ENCODE measurements at places on chromosomes 7 and 10.

GRCh38 chr7:158261362-158262235 is 326.0 kb downstream of the PTPRN2 start:
- DNase-seq: no peak

DNA sequence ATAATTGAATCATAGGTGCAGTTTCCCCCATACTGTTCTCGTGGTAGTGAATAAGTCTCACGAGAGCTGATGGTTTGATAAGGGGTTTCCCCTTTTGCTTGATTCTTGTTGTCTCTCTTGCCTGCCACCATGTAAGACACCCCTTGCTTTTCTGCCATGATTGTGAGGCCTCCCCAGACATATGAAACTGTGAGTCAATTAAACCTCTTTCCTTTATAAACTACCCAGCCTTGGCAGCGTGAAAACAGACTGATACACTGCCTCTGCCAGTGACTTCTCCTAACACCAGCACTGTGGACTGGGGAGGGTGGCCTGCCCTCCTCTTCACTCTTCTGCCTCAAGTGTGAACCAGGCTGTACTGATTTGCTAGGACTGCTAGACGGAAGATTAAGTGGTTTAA is 108.6 kb downstream of the RAB11FIP2 start:
- DNase-seq: no peak

DNA sequence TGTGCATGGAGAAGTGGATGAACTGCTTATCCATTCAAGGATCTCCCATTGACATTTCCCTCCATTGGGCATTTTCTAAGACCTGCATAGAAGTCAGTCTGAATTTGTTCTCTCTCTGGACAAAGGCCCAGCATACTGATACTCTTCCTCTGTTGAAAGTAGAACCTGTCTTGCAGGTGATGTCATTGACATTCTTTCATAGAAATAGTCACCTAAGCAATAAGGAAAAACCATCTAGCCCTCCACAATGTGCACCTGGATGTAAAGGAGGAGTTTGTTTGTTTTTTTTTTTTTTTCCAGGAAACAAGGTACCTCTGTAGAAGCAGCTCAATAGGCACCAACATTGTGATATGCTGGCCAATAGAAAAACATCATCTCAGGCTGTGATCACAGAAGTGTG is 150.4 kb downstream of the DPY19L1 start:
- DNase-seq: no peak

- DNase-seq: no peak
Measured at GRCh38 chr7:33395340-33395739, 266.0 kb downstream of the BBS9 start.

GRCh38 chr10:28047061-28047460 is 48.2 kb upstream of the ODAD2 start:
- no peak for DNase-seq

DNA sequence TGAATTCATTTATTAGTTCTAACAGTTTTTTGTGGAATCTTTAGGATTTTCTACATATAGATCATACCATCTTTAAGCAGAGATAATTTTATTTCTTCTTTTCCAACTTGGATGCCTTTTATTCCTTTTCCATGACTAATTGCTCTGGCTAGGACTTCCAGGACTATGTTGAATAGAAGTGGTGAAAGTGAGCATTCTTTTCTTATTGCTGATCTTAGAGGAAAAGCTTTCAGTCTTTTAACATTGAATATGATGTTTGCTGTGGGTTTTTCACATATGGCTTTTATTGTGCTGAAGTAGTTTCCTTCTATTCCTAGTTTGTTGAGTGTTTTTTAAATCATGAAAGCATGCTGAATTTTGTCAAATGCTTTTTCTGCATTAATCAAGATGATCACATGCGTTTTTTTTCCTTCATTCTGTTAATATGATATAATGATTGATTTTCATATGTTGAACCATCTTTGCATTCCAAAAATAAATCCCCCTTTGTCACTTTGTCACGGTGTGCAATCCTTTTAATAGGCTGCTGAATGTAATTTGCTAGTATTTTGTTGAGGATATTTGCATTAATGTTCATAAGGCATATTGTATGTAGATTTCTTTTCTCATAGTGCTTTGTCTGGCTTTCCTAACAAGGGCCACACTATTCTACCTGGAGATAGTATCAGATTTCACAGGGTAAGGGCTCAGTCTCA is 92.9 kb downstream of the ZNF467 start:
- DNase-seq: no peak

DNA sequence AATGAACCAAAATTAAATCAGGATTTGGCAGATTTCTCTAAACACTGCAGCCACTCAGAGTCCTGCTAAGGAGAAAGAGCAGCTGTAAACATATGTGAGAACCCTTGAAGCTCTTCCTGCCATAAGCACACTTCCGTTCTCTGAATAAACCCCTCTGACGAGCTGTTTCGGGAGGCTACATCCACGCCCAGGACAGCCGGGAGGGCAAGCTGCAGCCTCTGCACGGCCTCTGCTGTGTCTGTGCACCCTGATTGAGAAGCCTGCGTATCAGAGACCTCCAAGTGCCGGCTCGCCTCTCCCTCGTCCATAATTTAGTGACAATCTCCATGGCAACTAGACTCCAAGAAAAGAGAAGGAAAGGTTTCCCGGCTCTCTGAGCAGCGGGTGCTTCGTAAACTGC is 114.4 kb downstream of the PTPRN2 start:
- no peak for DNase-seq

DNA sequence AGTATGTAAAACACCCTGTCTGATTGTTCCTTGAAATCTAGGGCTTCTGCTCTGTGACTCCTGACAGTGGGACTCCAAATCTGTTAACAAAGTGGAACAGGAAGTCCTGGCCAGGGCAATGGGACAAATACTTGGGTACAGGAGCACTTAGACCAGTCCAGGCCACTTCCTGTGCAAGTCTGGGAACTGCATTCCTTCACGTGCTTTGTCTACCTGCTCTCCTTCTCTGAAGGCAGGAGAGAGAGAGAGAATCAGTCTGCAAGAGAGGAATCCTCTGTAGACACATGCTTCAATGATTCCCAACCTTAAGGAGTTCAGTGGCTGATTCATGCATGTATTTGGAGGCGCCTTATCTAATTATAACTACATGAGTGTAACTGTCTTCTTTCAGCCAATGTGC is 530.2 kb downstream of the GATA3 start:
- no peak for DNase-seq

DNA sequence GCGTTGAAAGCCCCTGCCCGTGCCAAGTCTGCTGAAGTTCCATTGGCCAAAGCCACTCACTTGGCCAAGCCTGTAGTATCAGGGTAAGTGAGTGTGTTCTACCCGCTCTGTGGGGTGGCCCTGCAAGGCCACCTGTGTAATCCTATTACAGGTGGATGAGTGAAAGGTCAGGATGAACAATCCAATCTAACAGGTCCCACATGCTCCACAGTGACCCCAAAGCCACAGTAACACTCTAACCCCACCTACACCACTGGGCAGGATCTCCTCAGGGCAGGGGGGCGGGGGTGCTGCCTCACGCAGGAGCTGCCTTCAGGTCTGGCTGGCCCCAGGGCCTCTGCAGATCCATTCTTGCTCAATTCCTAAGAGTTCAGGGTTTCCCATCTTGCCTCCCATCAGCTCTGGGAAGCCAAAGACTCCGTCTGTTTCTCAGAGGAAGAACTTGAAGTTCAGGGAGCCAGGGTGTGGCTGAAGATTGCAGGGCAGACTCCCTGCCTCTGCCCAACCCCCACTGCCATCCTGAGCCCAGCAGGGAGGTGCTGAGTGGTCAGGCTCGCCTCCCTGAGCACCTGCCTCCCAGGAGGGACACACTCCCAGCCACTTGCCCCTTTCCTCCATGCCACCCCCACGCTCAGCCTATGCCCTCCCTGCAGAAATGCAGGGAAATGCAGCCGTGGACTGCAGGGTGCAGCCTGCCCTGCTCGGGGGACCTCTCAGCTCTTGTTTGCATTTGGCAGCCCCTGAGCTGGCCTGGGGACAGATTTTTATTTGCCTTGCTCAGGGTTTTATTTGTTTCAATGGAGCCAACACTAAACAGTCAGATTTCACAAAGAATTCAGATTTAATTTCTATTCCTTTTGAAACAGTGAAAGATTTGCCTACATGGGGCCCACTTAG is 9.8 kb upstream of the COMTD1 start:
- DNase-seq: peak; percentile 9

- no peak for DNase-seq
Measured at GRCh38 chr7:36272211-36272566, 117.5 kb upstream of the ANLN start.

- DNase-seq: peak; percentile 52
Measured at GRCh38 chr7:32163896-32164295, 93.7 kb upstream of the PDE1C start.

Measured in NCI-H446 (cell line).